Urinary bladder (tissue), 4 donors: ENCODE measurements at places on chromosomes 16 and 17. TPM values are rescaled to one million over a fixed set of nuclear protein-coding genes. Genes with fewer than 3 reads are reported as not detected.

GRCh38 chr17:48718227-48718760, 4.0 kb downstream of the PRAC1 start:
- DNase-seq: no peak

DNA sequence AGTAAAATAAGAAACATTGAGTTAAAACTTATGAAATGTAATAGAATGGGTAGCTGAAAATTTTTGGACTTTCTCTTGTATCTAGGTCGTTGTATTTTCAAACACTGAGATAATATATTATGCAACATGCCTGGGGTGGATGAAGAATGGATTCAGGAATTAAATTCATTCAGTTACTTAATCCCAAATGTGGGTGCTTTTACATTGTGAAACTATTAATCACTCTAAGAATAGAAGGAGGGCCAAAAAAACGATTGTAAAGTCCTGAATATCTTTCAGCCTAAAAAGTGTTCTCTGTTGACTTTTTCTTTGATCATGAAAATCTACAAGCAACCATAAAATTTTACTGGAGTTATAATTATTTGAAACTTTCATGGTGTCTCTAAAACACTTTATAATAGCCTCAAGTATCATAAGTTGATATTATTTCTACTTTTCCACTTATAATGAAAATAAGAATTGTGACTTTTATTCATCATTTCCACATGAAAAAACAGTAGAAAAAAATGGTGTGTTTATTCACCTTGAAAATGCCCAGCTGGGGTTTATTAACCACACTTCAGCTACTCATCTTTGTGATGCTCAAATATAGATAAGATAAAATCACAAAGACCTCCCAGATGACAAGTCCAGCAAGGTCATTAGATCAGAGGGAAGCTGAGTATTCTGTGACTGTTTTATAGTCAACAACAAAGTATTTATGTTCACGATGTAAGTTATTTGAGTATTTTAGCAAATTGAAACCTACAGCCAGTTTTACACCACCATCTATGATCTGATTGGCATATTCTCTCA, 619.9 kb upstream of the SOX9 start:
- DNase-seq: no peak

DNA sequence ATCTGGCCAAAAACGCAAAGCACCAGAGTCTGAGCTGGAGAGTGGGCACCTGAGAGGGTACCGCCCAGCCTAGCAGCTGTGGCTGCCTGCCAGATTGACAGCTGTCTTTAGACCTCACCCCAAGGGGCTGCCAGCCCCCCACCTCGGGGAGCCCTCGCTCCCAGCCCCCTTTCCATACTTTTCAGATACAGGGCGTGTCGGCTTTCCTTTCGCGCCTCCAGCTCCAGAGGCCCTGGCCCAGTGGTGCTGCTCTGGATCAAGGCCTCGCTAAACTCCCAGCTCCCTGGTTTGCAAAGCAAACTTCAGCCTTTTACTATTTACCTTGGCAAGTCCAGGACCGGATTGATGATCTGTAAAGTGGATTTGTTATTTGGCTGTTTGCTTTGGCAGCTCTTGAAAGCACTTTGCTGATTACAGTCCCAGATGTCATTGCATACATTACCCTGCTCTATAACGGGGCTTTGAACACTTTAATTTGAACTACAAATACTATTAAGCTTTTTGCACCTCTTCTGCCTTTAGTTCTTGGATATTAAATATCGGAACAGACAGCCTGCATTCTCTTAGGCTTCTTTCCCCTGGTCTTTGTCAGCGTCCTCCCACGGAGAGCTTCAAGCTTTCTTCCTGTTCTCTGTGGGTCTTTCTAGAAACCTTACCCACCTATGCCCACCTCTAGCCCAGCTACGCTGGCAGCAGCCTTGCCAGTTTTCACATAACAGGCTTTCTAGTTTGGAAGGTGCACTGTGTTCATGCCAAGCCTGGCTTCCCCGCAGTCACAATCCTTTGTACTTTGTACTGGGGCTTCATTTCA, 63.6 kb upstream of the TBX2 start:
- no peak for DNase-seq

- no peak for DNase-seq
Measured at GRCh38 chr17:49993423-49994060, 1.5 kb downstream of the DLX3 start.

- DNase-seq: no peak
Measured at GRCh38 chr17:40015005-40015997, at the start of gene CSF3. Gene CSF3 (plus strand): TSS chr17:40015440. CDS start chr17:40015475, 35 bp downstream.

GRCh38 chr16:68786685-68787418, 49.8 kb downstream of the CDH1 start:
- DNase-seq: no peak

- DNase-seq: no peak
Measured at GRCh38 chr17:28047806-28048205, 5.3 kb downstream of the NLK start.

DNA sequence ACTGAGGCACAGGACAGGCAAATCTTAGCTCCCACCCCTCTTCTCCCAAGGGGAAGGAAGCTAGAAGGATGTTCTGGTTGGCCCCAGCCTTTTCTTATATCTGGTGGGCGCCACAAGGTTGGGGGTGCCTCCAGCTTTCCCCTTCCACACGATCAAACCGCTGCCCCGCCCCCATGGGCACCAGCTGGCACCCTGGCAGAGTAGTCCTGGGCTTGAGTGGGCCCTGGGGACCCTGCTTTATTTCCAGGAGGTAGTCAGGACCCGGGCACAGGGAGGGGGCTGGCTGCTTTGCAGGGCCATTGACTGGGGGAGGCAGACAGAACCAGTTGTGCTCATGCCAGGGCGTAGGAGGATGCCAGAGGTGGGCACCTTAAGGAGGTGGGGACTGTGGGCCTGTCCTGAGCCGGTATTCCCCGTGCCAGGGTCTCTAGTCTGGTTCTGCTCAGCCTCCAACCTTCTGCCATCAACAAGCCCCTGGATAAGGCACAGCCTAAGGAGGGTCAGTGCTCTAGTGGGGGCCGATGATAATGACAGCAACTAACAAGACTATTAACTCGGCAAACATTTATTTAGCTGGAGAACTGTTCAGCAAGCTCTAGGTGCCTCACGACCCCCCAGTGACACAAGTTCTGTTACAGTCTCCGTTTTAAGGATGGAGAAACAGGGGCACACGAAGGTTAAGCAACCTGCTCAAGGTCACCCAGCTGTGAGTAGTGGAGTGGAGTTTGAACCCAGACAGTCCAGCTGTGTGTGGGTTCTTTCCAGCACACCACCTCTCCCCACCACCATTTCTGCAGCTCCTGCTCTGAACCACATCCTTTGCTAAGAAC, 7.6 kb upstream of the PPP1R1B start:
- DNase-seq: no peak

The KIF19 gene
- 0.32 TPM for total RNA-seq

The LCAT gene
- total RNA-seq: 10.2 TPM

The OGFOD3 gene
- total RNA-seq: 10.0 TPM

The TBC1D3E gene
- total RNA-seq: 0.26 TPM

The ZMYND15 gene
- total RNA-seq: 0.42 TPM
